ENCODE measurements at places on chromosomes 1 and 21. TPM values are rescaled to one million over a fixed set of nuclear protein-coding genes. Genes with fewer than 3 reads are reported as not detected.

OR2M3 gene
- not detected for total RNA-seq

C4BPA gene
- total RNA-seq = not detected

GRCh38 chr21:35811191-35811806 is 249.0 kb downstream of the SETD4 start:
- peaks cover 4% of the 10 kb centered on the region for H3K27me3 ChIP-seq
- H3K36me3 ChIP-seq = no peaks in the 10 kb centered on the region
- DNase-seq = no peak
- no peak overlapping the region for H3K4me3 ChIP-seq
- H3K4me1 ChIP-seq = no peaks in the 10 kb centered on the region

DNA sequence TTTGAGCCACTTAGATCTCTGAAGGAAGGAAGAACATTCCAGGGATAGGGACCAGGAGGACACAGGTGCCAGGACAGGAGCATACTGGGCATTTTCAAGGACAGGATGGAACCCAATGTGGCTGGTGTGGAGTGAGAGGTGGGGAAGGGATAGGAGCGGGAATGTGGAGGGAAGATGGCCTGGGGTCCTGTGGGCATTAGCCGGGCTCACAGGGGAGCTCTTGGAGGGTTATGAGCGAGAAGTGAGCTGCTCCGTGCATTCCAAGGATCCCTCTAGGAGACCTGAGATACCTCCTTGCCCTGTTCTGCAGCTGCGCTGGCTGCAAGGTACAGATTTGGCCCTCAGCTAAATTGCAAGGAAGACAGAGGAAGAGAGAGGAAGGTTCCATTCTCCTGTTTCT is 87.5 kb downstream of the IER5 start:
- no peak overlapping the region for H3K27ac ChIP-seq
- no peaks in the 10 kb centered on the region for H3K36me3 ChIP-seq
- peaks cover 15% of the 10 kb centered on the region for H3K4me1 ChIP-seq
- H3K27me3 ChIP-seq = peaks cover 22% of the 10 kb centered on the region
- no peak for DNase-seq

- no peak overlapping the region for H3K4me3 ChIP-seq
- H3K27ac ChIP-seq = no peak overlapping the region
- H3K4me1 ChIP-seq = peaks cover 6% of the 10 kb centered on the region
- no peaks in the 10 kb centered on the region for H3K27me3 ChIP-seq
- no peaks in the 10 kb centered on the region for H3K36me3 ChIP-seq
Measured at GRCh38 chr1:115183158-115183557, 93.9 kb upstream of the TSPAN2 start.

- H3K4me3 ChIP-seq = no peak overlapping the region
- no peak overlapping the region for H3K27ac ChIP-seq
- H3K4me1 ChIP-seq = peaks cover 2% of the 10 kb centered on the region
Measured at GRCh38 chr1:168735974-168736373, 7.0 kb upstream of the DPT start.

LHX8 gene
- not detected for total RNA-seq

DNA sequence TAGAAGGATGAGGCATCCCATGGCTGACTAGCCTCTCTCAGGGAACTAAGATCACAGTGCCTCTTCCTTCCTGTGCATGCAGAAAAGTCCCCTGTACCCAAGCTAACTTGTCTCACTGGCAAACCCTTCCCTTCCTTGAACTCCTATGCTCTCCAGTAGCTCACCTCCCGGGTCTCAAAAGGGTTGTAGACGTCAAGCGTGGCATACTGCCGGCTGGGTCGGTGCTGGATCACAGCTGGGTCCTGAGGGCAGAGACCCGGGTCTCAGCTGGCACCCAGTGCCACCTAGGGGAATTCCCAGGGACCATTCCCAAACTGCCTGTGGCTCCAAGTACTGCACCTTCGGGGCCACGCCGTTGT is 688 bp downstream of the SCAMP3 start:
- H3K27me3 ChIP-seq = no peaks in the 10 kb centered on the region
- peaks cover 19% of the 10 kb centered on the region for H3K36me3 ChIP-seq
- H3K4me1 ChIP-seq = peaks cover 20% of the 10 kb centered on the region

DNA sequence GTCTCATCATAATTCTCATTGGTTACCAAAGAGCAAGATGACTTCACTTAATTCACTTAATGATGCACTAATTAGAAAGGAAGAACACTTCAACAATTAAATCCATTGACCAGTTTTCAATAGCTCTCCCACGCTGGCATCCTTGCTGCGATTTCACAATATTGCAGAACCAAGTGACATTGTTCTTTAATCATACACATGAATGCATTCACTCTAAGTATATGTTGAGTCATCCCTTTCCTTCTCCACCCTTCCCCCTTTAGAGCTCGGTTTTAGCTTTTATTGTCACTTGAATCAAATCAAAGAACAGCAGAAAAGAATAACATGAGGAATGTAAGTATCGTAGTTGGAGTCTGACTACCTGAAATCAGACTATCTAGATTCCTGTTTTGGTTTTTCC is 233.6 kb upstream of the FMN2 start:
- DNase-seq = no peak
- peaks cover 1% of the 10 kb centered on the region for H3K4me1 ChIP-seq
- H3K4me3 ChIP-seq = no peak overlapping the region
- no peaks in the 10 kb centered on the region for H3K36me3 ChIP-seq

GRCh38 chr1:85330711-85331290 is 54.4 kb upstream of the BCL10 start:
- peak overlapping the region; percentile 49 for H3K27ac ChIP-seq
- peaks cover 4% of the 10 kb centered on the region for H3K36me3 ChIP-seq
- H3K4me3 ChIP-seq = no peak overlapping the region
- H3K27me3 ChIP-seq = no peaks in the 10 kb centered on the region

DNA sequence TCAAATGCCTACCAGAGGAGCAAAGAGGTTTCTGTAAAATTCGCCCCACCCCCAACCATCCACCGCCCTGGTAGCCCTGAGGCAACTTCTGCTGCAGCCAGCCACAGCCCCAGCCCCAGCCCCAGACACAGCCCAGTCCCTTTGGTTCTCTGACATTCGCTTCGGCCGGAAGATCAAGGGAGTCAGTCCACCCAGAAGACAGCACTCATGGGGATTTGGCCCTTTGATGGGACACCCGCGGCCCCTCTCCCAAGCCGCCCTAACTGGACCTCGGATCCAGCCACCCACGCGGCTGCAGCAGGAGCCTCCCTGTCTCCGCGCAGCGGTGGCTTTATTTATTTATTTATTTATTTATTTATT is 3881.0 kb downstream of the SRGAP2C start:
- no peak overlapping the region for H3K27ac ChIP-seq
- peaks cover 30% of the 10 kb centered on the region for H3K36me3 ChIP-seq
- DNase-seq = no peak
- no peaks in the 10 kb centered on the region for H3K4me1 ChIP-seq
- H3K27me3 ChIP-seq = no peaks in the 10 kb centered on the region

GRCh38 chr1:115098979-115099692 is 9.8 kb upstream of the TSPAN2 start:
- H3K27me3 ChIP-seq = no peaks in the 10 kb centered on the region
- peak overlapping the region; percentile 80 for H3K27ac ChIP-seq
- no peak for DNase-seq
- peak overlapping the region; percentile 28 for H3K4me3 ChIP-seq

DNA sequence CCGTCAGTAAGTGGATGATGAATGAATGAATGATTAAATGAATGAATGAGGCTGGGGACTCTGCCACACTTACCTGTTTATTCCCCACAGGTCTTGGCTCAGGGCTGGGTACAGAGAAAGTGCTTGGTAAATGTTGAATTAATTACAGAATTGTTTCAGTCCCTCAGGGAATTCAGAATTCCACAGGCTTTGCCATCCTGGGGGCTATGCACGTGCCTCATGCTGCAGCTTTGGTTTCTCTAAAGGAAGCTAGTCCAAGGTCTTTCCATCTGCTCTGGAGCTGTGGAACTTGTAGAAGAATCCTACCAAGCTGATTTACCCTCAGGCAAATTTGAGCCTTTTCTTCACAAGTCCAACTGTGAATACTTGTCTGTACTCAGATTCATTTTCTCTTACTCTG is 376.8 kb upstream of the AJAP1 start:
- no peak for DNase-seq
- peaks cover 4% of the 10 kb centered on the region for H3K27me3 ChIP-seq
- H3K4me3 ChIP-seq = no peak overlapping the region
- peaks cover 3% of the 10 kb centered on the region for H3K4me1 ChIP-seq
- H3K27ac ChIP-seq = no peak overlapping the region
- H3K36me3 ChIP-seq = no peaks in the 10 kb centered on the region

DNA sequence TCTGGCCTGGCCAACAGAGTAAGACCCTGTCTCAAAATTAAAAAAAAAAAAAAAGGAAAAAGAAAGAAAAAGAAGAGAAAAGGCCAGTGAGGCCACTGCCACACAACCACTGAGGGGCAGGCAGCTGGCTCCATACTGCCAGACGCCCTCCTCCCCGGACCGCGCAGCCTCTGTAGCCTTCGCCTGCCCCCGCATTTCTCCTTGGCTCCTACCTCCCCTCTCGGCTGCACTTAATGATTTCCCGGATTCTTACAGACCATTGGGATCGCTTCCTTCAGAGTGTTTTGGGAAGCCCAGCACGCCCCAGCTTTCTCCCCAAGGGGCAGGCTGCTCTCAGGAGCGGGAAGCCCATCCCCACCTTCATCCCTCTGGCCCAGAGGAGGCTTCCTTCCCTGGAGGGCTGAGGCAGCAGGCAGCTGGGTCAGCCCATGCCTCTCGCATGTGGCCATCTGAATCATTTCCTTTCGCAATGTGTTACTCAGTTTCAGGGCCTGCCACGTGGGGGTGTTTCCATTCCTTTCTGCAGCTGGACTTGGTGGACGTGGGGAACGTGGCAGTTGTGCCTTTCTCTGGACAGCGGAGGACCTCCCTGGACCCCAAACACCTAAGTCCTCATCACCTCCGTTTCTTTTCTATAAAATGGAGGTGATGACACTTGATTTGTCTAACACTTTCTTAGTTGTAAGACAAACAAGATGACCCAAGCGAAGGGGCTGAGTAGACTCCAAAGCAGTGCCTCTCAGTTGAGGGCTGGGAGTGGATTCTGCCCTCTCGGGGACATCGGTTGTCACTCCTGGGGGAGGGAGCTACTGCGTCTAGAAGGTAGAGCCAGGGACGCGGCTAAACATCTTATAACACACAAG is 2.3 kb downstream of the SLC2A5 start:
- H3K4me1 ChIP-seq = no peaks in the 10 kb centered on the region
- peaks cover 4% of the 10 kb centered on the region for H3K27me3 ChIP-seq
- no peaks in the 10 kb centered on the region for H3K36me3 ChIP-seq
- no peak for DNase-seq
- H3K27ac ChIP-seq = no peak overlapping the region

DNA sequence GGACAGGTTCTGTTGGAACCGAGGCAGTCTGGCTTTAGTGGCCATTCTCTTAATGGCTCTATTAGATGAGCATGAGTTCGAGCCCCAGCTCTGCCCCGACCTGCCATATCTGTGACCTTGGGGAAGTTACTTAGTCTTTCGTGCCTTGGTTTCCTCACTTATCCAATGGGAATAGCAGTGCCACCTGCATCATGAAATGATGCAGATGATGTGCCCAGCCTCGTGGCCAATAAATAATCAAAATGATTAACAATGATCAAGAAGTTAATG is 30.6 kb downstream of the CAMK1G start:
- no peak overlapping the region for H3K4me3 ChIP-seq
- H3K27me3 ChIP-seq = no peaks in the 10 kb centered on the region
- H3K27ac ChIP-seq = no peak overlapping the region
- DNase-seq = no peak

DNA sequence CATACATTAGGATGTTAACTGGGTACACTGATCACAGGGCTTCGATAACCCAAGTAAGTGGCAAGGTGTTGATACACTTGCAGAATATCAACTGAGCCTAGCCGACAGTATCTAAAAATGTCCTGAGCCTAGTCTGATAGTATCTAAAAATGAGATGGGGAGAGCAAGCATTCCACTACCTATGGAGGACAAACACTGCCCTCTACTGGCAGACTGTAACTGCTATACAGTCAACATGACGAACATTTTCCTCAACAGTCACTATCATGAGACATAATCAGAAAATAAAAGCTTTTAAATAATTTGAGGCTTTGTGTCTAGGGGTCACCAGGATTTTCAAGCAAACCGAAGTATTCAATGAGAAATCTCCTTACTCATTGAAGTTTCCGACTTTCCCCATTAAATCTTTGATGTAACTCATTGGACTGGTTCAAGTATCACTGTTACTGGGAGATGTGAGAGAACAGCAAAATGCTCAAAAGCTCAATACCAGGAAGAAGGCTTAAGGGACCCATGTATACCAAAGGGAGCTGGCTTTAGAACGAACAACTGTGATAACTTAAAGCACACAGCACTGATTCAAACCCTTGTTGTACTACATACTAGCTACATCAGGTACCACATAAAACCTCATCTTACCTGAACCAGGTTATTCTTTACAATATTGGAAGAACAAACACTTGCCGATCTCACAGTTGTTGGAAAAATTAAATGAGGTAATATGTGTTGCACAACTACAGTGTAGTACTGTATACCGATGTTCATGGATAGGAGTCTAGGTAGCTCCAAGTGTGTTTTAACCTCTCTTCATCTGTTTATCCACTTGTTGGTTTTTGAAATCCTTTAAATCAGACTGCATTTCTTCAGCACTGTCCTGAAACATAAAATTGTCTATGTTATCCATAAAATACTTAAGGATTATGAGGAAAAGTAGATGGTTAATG is 31.1 kb upstream of the SLC45A3 start:
- H3K27ac ChIP-seq = peak overlapping the region; percentile 8
- no peak overlapping the region for H3K4me3 ChIP-seq
- H3K27me3 ChIP-seq = no peaks in the 10 kb centered on the region
- peaks cover 13% of the 10 kb centered on the region for H3K36me3 ChIP-seq
- peak; percentile 34 for DNase-seq
- H3K4me1 ChIP-seq = peaks cover 45% of the 10 kb centered on the region

DNA sequence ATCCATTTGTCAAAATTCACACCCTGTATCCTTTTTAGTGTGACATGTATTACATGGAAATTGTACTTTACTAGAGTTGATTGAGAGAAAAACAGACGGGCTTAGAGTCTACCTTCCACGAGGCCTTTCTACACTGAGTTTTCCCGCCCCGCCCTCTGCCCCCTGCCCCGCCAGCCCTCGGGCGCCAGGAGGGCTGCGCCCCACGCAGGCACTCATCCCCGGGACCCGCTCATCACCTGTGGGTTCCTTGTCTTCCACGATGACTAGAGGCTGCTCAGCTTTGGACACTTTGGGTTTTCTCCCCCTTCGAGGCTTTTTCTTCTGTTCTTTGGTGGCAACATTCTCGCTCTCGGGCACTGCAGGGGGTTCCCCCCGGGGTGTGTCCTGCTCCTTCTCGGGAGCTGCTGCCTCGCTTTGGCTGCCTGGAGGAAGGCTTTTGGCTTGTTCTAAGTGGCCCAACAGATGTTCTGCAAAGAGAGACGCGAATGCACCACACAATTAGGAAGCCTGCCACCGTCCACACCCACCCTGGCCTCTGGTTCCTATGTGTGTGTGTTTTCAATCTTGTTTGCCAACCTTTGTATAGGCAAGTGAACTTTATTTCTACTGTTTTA is 39.6 kb downstream of the PRDM15 start:
- H3K27ac ChIP-seq = no peak overlapping the region
- DNase-seq = no peak
- peaks cover 38% of the 10 kb centered on the region for H3K36me3 ChIP-seq
- no peaks in the 10 kb centered on the region for H3K4me1 ChIP-seq
- no peaks in the 10 kb centered on the region for H3K27me3 ChIP-seq
- no peak overlapping the region for H3K4me3 ChIP-seq

- H3K4me3 ChIP-seq = no peak overlapping the region
- H3K27ac ChIP-seq = no peak overlapping the region
- no peaks in the 10 kb centered on the region for H3K27me3 ChIP-seq
- no peaks in the 10 kb centered on the region for H3K36me3 ChIP-seq
Measured at GRCh38 chr1:100816049-100816448, 78.6 kb downstream of the EXTL2 start.

LCE2B gene
- not detected for total RNA-seq

NIBAN1 gene
- total RNA-seq = 11.0 TPM
